ENCODE measurements at places on chromosomes 5 and 9. TPM values are rescaled to one million over a fixed set of nuclear protein-coding genes. Genes with fewer than 3 reads are reported as not detected.

Gene IGFBPL1
- total RNA-seq: 1.3 TPM

Gene PCDHA5
- not detected for total RNA-seq

Gene PAXX
- total RNA-seq: 37.5 TPM

Gene FOXD4L4
- not detected for total RNA-seq

Gene INSL4
- total RNA-seq: not detected

Gene IFNK
- total RNA-seq: not detected

Gene AMBP
- not detected for total RNA-seq

Gene PNPLA7
- total RNA-seq: 4.6 TPM

Gene PCDHA6
- total RNA-seq: 0.20 TPM

Gene WNT8A
- not detected for total RNA-seq

GRCh38 chr5:157785801-157786200, 42.3 kb downstream of the LSM11 start:
- peaks cover 36% of the 10 kb centered on the region for H3K36me3 ChIP-seq
- H3K27ac ChIP-seq: no peak overlapping the region
- H3K4me1 ChIP-seq: no peaks in the 10 kb centered on the region
- H3K4me3 ChIP-seq: no peak overlapping the region
- H3K27me3 ChIP-seq: no peaks in the 10 kb centered on the region

GRCh38 chr5:131264451-131265099, 722 bp downstream of the CDC42SE2 start:
- H3K27ac ChIP-seq: peak overlapping the region; percentile 90

- no peak for DNase-seq
- H3K4me1 ChIP-seq: no peaks in the 10 kb centered on the region
- no peak overlapping the region for H3K27ac ChIP-seq
- H3K4me3 ChIP-seq: no peak overlapping the region
These were observed 64.3 kb downstream of the C9orf50 start for GRCh38 chr9:129556491-129557191.

GRCh38 chr5:39437467-39437866, 12.7 kb upstream of the DAB2 start:
- H3K36me3 ChIP-seq: no peaks in the 10 kb centered on the region
- no peaks in the 10 kb centered on the region for H3K27me3 ChIP-seq
- H3K4me3 ChIP-seq: no peak overlapping the region
- no peaks in the 10 kb centered on the region for H3K4me1 ChIP-seq

- H3K4me1 ChIP-seq: peaks cover 10% of the 10 kb centered on the region
- H3K4me3 ChIP-seq: no peak overlapping the region
- H3K27ac ChIP-seq: no peak overlapping the region
These were observed 9.4 kb upstream of the GM2A start for GRCh38 chr5:151243564-151243963.

DNA sequence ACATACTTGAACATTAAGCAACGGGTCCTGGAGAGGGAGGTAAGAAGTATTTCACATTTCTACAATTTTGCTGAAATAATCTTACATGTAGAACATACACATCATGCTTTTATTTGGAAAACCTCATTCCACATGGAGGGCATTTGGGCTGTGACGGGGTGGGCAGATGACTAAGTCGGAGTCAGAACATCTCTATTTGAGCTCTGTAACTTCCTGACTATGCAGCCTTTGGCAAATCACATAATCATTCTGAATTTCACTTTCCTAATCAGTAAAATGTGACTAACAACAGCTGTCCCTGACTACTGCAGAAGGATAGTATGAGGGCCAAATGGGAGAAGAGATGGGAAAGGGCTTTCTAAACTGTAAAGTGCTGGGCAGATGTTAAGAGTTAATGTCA, 17.1 kb upstream of the IL6ST start:
- H3K36me3 ChIP-seq: no peaks in the 10 kb centered on the region
- no peak for DNase-seq
- no peak overlapping the region for H3K27ac ChIP-seq
- H3K27me3 ChIP-seq: no peaks in the 10 kb centered on the region

GRCh38 chr5:83510260-83510659, 38.7 kb downstream of the VCAN start:
- peak overlapping the region; percentile 15 for H3K27ac ChIP-seq
- H3K27me3 ChIP-seq: no peaks in the 10 kb centered on the region
- H3K4me3 ChIP-seq: no peak overlapping the region
- H3K4me1 ChIP-seq: no peaks in the 10 kb centered on the region

GRCh38 chr5:124071039-124071438, 559.1 kb downstream of the CSNK1G3 start:
- peaks cover 6% of the 10 kb centered on the region for H3K4me1 ChIP-seq
- H3K27me3 ChIP-seq: no peaks in the 10 kb centered on the region
- DNase-seq: no peak
- no peaks in the 10 kb centered on the region for H3K36me3 ChIP-seq

- H3K36me3 ChIP-seq: no peaks in the 10 kb centered on the region
- no peak for DNase-seq
- no peaks in the 10 kb centered on the region for H3K27me3 ChIP-seq
- no peak overlapping the region for H3K27ac ChIP-seq
- H3K4me3 ChIP-seq: no peak overlapping the region
These were observed 24.1 kb upstream of the FOXI1 start for GRCh38 chr5:170081616-170082015.

DNA sequence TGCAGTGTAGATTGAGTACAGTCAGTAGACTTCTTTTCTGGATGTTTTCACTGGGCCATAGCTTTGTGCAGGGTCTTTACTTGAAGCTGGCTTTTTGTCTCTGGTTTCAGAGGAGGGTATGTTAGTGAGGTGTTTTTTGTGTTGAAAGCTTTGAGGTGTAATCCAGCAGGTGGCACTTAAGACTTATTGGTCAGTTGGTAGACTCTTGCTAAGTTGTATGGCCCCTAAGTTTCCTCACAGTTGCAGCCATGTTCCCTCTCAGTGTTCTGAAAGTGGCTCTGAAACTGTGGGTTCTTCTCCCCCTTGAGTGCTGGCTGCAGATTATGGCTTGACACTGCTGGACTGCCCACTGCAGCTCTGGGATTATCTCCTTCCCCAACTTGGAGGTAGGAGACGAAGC, 55.7 kb upstream of the SLC44A1 start:
- DNase-seq: no peak
- no peaks in the 10 kb centered on the region for H3K27me3 ChIP-seq
- no peaks in the 10 kb centered on the region for H3K36me3 ChIP-seq
- no peak overlapping the region for H3K27ac ChIP-seq
- H3K4me1 ChIP-seq: no peaks in the 10 kb centered on the region
- no peak overlapping the region for H3K4me3 ChIP-seq

DNA sequence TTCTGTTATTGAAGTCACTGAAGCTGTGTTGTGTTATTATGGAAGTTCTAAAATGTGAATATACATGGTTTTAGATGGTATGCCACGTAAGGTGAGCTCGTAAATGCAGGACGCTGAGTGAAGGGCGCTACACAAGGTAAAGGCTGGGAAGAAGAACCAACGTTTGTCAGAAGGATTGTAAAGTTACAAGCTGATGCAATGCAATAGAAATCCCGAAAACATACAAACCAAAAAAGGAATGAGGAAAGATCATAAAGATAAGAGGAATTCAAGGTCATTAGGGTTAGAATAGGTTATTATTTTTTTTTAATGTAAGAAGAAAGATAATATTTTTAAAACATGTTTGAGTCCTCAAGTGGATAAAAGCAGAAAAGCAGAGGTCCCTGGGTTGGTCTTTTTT, 538.6 kb downstream of the CDH12 start:
- H3K27ac ChIP-seq: no peak overlapping the region
- H3K36me3 ChIP-seq: no peaks in the 10 kb centered on the region
- H3K4me1 ChIP-seq: no peaks in the 10 kb centered on the region
- H3K4me3 ChIP-seq: no peak overlapping the region
- no peak for DNase-seq

DNA sequence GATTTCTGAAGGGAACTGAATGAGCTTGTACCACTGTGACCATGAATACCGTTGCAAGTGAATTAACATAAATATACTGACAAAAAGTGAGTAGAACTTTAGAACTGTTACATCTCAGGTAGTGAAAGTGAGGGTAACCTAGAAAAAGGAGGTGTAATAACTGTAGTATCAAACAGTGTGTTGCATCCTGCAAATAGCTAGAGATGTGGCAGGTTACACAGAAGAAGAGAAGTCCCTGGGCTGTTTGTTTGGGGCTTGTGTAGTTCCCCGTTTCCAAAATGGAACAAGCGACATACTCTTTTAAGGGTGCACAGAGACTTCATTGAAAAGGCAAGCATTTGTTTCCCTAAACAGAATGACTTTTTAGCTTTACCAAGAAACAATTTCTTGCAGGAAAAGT, 214.8 kb downstream of the NR3C1 start:
- H3K27me3 ChIP-seq: no peaks in the 10 kb centered on the region
- no peak overlapping the region for H3K4me3 ChIP-seq
- H3K27ac ChIP-seq: no peak overlapping the region
- DNase-seq: no peak
- peaks cover 36% of the 10 kb centered on the region for H3K4me1 ChIP-seq
- no peaks in the 10 kb centered on the region for H3K36me3 ChIP-seq

GRCh38 chr9:78821126-78821822, 524.3 kb downstream of the PSAT1 start:
- H3K4me3 ChIP-seq: no peak overlapping the region
- DNase-seq: no peak
- no peaks in the 10 kb centered on the region for H3K27me3 ChIP-seq
- H3K36me3 ChIP-seq: no peaks in the 10 kb centered on the region
- no peaks in the 10 kb centered on the region for H3K4me1 ChIP-seq

DNA sequence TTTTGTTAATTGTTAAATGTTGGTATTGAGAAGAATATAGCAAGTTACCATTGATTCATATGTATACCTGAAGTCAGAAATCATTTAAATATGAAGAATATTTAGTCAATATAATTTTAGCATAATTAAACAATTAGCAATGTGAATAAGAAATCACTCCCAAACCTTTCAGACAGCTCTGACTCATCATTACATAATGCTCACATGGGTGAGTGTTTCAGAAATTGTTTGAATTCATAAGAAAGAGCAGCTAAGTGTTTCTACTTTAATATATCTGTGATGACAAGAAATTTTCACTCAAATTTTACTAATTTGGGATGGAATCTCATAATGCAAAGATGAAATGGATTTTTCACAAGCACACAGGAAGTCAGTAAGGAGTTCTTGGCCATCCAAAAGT, 42.0 kb upstream of the CDC42SE2 start:
- H3K27ac ChIP-seq: no peak overlapping the region
- no peaks in the 10 kb centered on the region for H3K4me1 ChIP-seq
- H3K36me3 ChIP-seq: no peaks in the 10 kb centered on the region
- no peak for DNase-seq

GRCh38 chr9:69572611-69573010, 99.6 kb downstream of the APBA1 start:
- no peak overlapping the region for H3K27ac ChIP-seq
- H3K4me1 ChIP-seq: peaks cover 26% of the 10 kb centered on the region
- no peak overlapping the region for H3K4me3 ChIP-seq
- no peaks in the 10 kb centered on the region for H3K27me3 ChIP-seq
- no peaks in the 10 kb centered on the region for H3K36me3 ChIP-seq

DNA sequence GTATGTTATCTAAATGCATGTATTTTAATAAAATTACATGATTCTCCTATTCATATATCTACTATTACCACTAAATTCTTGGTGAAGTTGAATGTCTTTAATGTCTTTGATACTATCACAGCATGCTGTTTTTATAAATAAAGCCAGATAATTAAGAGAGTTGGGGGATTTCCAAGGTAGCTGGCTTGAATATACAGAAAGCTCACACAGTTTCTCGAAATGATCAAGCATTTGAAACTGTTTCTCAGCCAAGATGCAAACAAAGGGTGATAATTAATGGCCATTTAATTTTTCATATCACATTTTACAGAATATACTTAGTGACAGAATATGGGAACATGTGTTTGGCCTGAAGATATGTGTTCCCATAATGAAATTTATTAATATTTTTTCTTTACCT, 145.6 kb upstream of the CDH12 start:
- no peaks in the 10 kb centered on the region for H3K36me3 ChIP-seq
- H3K4me3 ChIP-seq: no peak overlapping the region
- H3K27ac ChIP-seq: no peak overlapping the region
